A549 treated with ZK216348 at 1 μM for 4 hours (cell line): ENCODE measurements at places on chromosomes 7 and 10. TPM values are rescaled to one million over a fixed set of nuclear protein-coding genes. Genes with fewer than 3 reads are reported as not detected.

The CFAP46 gene
- total RNA-seq, result 0.98 to 2.4 TPM (median 1.4 TPM) in 5 replicates

The THSD7A gene
- total RNA-seq, result 1.6 to 3.3 TPM (median 3.1 TPM) in 5 replicates

The CACNA2D1 gene
- total RNA-seq, result 4.4 to 11.1 TPM (median 10.9 TPM) in 5 replicates

The SUGCT gene
- total RNA-seq, result 0.64 to 1.7 TPM (median 1.0 TPM) in 5 replicates

The CCL26 gene
- total RNA-seq, result 6.8 to 11.4 TPM (median 7.4 TPM) in 5 replicates

The VSTM2A gene
- not detected in 5 replicates for total RNA-seq

The ZPBP gene
- total RNA-seq, result not detected in 5 replicates

The TAC1 gene
- not detected in 5 replicates for total RNA-seq

The CELF2 gene
- total RNA-seq, result 0.05 to 0.07 TPM in 2 of 5 replicates, not detected in the others

The BET1 gene
- total RNA-seq, result 19.4 to 30.3 TPM (median 24.2 TPM) in 5 replicates

The GARIN1A gene
- 0.52 to 1.2 TPM (median 0.75 TPM) in 5 replicates for total RNA-seq

The PAX2 gene
- total RNA-seq, result 0.20 to 0.34 TPM (median 0.26 TPM) in 5 replicates

The SUV39H2 gene
- total RNA-seq, result 17.8 to 25.8 TPM (median 18.5 TPM) in 5 replicates

The TAS2R41 gene
- total RNA-seq, result not detected in 5 replicates

The MMRN2 gene
- 0.57 to 1.4 TPM (median 1.0 TPM) in 5 replicates for total RNA-seq

The TMEM139 gene
- total RNA-seq, result 0.48 to 1.5 TPM (median 1.0 TPM) in 5 replicates

The STYXL1 gene
- 37.3 to 50.3 TPM (median 44.8 TPM) in 5 replicates for total RNA-seq

The EVX1 gene
- total RNA-seq, result 0.14 to 0.19 TPM (median 0.15 TPM) in 3 of 5 replicates, not detected in the others

The AKR1C1 gene
- total RNA-seq, result 498 to 596 TPM (median 584 TPM) in 5 replicates

The SFRP5 gene
- 1.5 to 2.4 TPM (median 1.9 TPM) in 5 replicates for total RNA-seq

The CYP2C19 gene
- not detected in 5 replicates for total RNA-seq
